ENCODE measurements at places on chromosomes 12 and 14.
A peak's percentile ranks its signal among the peaks of the same experiment; 100 is the strongest.

GRCh38 chr12:108484431-108484830, 30.6 kb upstream of the FICD start:
- no peak for DNase-seq

DNA sequence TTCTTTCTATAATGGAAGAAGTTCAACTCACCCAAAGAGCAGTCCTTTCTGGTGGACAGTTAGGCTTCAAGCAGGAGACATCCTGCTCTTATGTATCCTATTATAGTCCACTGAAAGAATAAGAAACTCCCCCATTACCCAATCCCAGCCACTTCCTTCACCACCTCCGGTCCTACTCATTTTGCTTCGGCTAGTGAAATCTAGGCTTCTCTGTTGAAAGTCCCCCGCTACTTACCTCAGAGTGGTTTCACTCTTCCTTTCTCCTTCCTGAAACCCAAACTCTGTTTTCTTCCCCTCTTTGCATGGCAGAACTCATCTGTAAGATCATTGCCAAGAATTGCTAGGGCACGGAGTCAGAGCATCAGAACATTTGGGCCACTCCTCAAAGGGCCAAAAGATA, at the start of gene GPR84:
GPR84 (minus strand) TSS at position 74 of the 400 bp plus-strand sequence. CDS start 635 bp downstream, outside the sequence.
- DNase-seq, result peak; percentile 59

GRCh38 chr12:89160716-89161123, 191.6 kb downstream of the DUSP6 start:
- DNase-seq, result peak; percentile 75

- no peak for DNase-seq
Measured at GRCh38 chr14:85415015-85415712, 114.8 kb upstream of the FLRT2 start.

DNA sequence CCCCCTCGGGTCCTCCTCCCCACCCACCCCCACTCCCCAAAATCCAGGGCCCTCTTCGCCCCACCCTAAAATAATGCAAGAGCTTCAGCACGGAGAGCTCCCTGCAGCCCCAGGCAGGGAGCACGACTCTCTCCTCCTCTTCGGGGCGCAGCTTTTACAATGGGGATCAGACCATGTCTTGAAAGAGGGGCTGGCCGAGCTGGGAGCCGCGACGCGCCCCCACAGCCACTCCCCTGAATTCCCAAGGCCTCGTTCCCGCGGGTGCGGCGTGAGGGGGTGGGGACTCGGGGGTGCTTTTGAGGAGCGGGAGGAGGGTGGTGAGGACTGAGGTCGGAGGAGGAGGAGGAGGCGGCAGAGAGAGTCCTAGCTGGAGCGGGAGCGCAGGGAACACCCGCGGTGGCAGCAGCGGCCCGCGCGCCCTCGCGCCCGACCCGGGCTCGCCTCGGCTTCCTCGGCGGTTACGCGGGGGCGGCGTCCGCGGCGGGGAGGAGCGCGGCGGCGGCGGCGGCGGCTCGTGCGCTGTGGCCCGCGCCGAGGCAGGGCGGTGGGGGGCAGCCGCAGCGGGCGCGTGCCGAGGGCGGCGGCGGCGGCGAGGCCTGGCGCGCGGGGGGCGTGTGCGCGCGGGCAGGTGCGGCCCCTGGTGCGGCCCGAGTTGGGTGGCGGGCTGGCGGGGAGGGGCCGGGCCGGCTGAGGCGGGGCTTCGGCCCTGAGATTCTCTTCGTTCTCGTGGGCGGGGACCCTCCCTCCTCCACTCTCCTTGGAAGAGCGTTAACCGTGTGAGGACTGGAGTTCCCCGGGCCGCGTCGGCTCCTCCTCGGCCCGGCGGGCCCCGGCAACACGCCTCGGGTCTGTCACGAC, at the start of gene ANKS1B:
ANKS1B (minus strand) TSS at position 666 of the 858 bp plus-strand sequence. CDS start 699 bp downstream, outside the sequence.
- peak; percentile 50 for DNase-seq

- DNase-seq, result peak; percentile 54
Measured at GRCh38 chr14:69615496-69616407, 4.4 kb downstream of the SUSD6 start.

DNA sequence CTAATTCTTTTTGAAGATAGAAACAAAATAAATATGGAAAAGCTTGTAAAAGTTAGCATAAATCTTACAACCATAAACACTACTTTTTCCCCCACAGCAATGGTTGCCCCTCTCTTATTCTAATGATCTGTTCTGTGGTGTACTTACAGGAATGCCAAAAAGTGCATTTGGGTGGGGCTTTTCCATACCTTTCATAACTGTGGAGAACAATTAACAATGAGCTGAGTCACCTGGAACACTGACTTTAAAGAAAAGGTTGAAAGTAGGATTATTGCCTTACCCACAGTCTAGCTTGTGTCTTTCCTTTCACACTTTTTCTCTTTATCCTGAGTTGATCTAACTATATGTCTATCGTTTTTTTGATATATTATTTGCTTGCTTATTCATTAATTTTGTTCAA, 86.9 kb downstream of the TPH2 start:
- no peak for DNase-seq

DNA sequence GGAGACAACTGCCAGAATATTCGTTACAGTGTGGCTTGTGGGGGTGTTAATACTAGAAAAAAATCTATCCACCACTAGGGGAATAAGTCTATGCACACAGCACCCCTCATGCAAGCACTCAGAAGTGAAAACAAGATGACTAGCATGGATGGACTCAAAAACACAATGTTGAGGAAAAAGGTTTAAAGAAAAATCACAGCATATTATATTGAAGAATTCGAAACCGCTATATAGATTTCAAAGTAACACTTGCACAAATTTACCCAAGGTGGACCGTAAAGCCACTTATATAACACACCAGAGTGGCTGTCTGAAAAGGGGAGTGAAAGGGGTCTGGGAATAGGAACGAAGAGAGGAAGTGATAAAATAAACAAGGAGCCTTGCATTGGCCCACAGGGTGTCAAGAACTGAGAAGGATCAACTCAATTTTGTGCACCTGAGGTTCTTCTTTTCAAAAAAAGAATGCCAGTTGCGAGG, 544 bp downstream of the ABCD4 start:
- DNase-seq, result peak; percentile 38

DNA sequence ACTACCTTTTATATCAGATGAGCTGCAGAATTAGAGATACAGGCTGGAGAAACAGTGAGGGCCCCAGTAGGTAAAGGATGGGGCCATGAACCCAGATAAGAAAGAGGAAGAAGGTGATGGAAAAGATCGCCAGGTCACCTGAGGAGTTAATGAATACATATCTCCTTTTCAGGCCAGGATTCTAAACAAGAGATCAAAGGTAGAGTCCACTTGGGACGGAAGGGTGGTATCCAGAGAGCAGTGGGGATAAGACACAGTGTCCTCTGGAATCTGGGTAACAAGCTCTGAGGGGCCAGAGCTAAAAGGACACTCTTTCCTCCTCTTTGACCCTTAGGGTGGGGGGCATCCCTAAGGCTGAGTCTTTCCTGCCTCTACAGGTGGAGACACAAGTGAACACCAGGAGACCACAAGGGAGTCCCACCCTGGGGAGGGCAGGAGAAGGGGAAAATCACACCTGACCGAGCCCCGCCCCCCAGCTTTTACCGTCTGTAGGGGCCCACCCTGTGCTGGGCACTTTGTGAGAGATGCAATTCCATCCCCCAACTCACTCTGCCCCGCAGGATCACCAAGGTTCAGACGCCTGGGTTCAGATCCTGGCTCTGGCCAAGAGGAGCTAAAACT, 27.3 kb downstream of the SERPINA1 start:
- DNase-seq, result no peak

DNA sequence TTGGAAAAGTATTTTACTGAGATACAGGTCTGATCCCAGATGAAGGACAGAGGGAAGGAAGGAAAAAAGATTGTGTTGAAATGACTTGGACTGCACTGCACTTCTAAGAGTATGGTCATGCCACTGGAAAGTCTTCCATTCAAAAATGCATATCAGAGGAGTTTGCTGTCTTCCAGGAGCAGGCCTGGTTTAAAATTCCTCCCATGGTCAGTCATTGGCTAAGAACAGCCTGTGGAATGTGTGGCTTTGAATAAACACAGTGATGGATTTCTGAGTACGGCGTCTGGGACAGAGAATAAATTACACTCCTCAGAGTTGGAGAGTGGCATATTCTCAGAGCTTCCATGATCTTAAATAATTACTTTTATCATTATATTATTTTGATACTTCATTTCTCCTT, 245.8 kb upstream of the PDZRN4 start:
- DNase-seq, result no peak

- peak; percentile 62 for DNase-seq
Measured at GRCh38 chr12:124484526-124484953, 82.9 kb downstream of the NCOR2 start.

GRCh38 chr14:102655137-102655536, 62.7 kb downstream of the RCOR1 start:
- DNase-seq, result no peak

DNA sequence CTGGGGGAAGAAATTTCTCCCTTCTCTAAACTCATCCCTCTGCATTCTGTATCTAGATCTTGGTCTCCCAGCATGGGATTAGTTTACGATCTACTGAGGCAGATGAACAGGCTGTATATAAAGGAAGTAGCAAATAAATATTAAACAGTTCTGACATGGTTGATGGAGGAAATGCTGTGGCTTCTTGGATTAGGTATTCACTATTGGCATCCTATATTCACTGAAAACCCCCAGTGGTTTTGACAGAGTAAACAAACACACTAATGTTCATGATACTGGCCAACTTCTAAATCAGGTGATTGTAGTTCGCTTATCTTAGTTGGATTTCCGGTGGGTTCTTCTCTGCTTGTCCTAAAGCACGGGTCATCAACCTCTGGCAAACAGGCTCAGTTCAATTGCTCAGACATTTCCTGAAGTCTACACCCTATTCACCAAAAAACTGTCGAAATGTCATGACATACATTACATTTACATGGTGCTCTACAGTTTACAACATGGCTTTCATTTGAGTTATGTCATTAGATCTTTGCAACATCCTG, 433.9 kb downstream of the EGLN3 start:
- DNase-seq, result no peak

GRCh38 chr12:78938341-78939084, 73.9 kb downstream of the SYT1 start:
- DNase-seq, result no peak

- peak; percentile 74 for DNase-seq
Measured at GRCh38 chr14:100076133-100076532, 10.9 kb downstream of the EVL start.

DNA sequence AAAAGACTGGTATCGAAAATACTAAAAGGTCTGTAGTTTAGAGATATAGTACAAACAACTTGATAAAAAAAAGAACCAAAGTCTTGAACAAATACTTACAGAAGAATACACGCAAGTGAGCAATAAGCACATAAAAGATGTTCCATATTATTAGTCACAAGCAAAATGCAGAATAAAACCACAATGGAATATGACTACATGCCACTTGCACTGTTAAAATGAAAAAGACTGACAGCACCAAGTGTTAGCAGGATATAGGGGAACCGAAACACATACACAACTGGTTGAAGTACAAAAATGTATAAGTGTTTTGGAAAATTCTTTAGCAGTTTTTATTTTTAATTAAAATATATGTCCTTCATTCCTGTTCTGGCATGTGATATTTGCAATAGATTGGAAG, 3.6 kb downstream of the CLEC2A start:
- no peak for DNase-seq

GRCh38 chr12:62654326-62655241, 188.0 kb downstream of the MON2 start:
- no peak for DNase-seq

DNA sequence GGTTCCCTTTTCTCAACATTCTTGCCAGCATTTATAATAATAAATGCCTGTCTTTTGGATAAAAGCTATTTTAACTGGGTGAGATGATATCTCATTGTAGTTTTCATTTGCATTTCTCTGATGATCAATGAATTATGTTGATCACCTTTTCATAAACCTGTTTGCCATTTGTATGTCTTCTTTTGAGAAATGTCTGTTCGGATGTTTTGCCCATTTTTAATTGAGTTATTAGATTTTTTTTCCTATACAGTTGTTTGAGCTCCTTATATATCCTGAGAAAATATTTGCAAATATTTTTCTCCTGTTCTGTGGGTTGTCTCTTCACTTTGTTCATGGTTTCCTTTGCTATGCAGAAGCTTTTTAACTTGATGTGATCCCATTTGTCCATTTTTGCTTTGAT, 8.1 kb upstream of the LIMA1 start:
- DNase-seq, result no peak

DNA sequence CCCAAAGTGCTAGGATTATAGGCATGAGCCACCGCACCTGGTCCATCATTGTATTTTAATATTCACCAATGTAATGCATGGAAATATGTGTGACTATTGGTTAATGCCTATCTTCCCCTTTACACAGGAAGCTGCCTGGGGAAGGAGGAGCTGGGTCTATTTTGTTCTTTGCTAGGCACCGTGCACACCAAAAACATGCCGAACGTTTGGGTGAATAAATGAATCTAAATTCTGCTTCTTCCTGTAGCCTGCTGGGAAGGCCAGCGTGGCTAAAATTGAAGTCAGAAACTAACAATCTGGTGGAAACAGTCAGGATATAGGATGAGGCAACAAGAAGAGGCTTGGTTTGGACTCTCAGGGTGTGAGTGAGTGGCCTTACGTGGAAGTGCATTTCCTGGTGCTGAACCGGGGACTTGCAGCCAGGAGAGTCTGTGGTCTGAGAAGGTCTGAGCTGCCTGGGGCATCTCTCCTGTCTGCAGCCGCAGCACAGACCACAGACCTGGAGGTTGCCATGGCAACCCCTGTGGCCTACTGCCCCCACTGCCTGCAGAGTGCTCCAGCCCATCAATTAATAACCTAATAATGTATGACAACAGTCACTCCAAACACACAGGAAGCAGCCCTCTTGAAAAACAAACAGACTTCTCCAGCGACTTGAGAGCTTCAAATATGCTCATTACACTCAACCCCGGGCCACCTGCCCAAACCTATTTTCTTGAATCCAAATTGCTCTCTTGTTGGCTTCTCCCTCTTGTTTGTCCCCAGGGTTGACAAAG, 5.5 kb upstream of the GPR68 start:
- peak; percentile 55 for DNase-seq

GRCh38 chr12:111275308-111275707, 93.6 kb downstream of the PHETA1 start:
- no peak for DNase-seq
